ENCODE measurements at places on chromosomes 5 and 9.

GRCh38 chr5:64180661-64181343 lies 15.2 kb downstream of the RNF180 start:
- no peak for DNase-seq

DNA sequence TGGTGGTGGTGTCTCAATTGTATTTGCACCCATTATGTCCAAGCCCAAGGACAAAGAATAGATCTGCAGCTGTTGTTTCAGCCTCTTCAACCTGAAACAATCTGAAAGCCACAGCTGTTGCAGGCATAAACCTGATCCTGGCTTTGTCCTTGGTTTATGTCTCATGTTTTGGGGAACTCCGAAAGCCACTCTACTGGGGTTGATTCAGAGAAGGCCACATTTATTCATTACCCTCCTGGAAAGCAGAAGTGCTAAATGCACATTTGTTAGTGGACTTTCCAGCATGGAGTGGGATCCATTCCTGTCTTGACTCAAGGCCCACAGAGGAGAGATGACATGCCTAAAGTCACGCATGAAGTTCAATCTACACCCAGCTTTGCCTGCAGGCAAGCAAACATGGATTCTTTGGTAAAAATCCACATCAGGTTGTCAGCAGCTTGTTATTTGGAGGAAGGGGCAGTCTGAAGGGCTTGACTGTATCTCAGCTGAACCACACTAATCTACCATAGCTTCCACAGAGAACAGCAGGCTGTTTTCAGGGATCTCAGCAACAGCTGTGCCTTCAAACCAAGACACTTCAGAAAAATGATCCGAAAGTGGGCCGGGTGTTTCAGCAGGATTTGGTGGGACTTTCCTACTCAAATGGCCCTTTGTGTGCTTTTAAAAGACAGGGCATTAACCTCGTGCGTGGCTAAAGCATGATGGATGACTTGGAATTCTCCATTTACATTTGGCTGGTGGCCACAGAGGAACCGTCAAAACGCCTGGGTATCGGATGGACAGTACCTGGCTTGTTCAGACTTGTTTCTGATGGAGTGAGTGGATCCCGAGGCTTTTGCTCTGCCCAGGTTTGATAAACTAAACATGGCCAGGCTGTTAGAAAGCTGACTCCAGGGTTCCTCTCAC lies 36.2 kb upstream of the ADAM19 start:
- DNase-seq: no peak

DNA sequence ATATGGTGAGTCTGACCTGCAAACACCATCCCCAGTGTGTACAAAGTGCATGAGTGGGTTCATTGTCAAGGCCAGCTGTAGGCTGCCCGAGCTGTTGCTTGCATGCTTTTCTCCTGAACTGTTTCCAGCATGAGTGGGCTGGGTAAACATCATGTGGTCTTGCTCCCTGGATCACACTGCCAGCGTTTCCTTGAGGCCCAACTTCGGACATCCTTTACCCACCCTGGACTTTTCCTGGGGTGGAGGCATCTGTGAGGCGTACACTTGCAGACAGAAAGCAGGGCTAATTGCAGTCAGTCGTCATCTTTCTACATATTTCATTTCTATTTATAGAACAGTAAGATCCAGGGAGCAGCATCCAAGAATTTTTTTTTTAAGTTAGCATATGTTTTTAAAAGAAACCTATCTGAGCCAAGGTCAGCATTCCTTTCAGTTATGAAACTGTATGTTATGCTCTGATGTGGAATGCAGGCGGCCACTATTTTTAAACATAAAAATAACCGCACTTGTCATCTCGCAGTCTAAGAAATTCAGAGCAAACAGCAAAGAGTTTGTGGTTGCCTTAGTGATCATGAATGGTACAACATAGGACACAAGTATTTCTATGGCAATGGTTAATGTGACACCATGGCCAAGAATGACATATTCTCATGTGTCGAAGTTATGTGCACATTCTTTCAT lies 106.5 kb upstream of the DMRT1 start:
- DNase-seq: peak; percentile 13

DNA sequence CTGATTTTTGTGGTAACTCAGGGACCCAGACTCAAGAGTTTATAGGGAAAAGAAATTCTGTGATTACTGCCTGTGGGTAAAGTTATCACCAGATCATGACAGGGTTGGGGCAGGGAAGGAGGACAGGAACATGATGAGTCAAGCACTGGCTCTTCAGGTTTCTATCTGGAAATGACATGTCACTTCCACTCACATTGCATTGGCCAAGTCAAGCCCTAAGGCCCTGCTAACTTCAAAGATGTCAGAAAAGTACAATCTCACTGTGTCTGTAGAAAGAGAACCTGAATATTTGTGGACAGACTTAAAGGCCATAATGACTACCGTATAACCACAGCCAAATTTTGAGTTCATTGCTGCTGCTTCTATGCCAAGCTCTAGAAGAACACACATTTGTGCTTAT lies 187.7 kb downstream of the TLE4 start:
- DNase-seq: no peak

DNA sequence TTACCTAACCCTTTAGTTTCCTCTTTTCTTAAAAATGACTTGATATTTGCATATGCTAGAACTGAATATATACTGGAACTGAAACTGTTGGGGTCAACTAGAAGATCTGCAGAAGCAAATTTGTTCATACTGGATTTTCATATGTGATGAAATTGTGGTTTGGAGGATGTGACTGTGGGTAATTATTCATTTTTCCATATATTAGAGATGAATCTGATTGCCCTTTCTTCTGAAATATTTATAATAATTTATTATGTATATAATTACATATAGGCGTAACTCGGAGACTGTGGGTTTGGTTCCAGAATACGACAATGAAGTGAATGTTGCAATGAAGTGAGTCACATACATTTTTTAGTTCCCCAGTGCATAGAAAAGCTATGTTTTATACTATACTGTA lies 149.1 kb downstream of the ATP10B start:
- no peak for DNase-seq

GRCh38 chr5:126519637-126520592 lies 75.1 kb downstream of the ALDH7A1 start:
- no peak for DNase-seq

DNA sequence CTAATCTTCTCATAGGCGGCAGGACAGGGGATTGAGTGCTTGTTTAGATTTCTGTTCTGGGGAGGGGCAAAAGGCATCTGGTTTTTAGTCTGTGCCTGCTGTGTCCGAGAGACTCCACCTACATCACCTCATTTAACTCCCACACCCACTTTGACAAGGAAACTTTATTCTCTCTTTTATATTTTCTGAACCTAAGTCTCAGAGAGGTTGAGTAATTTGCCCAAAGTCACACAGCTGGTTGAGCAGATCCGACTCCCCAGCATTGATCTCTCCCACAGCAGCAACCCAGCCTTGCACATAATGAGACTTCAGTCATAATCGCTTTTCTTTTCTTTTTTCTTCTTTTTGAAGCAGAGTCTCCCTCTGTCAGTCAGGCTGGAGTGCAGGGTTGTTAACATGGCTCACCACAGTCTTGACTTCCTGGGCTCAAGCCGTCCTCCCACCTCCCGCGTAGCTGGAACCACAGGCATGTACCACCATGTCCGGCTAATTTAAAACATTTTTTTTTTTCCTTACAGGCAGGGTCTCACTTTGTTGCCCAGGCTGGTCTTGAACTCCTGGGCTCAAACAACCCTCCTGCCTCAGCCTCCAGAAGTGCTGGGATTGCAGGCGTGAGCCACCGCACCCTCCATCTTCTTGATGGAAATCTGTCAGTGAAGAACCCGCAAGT lies 36.5 kb upstream of the ANKRD33B start:
- no peak for DNase-seq

- no peak for DNase-seq
These were observed 32.3 kb downstream of the EPB41L4A start for GRCh38 chr5:112386766-112387165.

DNA sequence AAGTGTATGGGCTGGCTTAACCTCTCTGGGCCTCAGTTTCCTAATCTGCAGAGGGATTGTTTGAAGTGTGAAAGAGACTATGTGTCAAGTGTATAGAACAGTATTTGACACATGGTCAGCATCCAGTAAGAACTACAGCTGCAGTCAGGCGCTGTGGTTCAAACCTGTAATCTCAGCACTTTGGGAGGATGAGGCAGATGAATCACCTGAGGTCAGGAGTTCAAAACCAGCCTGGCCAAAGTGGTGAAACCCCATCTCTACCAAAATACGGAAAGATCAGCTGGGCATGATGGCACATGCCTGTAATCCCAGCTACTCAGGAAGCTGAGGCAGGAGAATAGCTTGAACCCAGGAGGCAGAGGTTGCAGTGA lies 31.9 kb upstream of the STING1 start:
- DNase-seq: no peak

DNA sequence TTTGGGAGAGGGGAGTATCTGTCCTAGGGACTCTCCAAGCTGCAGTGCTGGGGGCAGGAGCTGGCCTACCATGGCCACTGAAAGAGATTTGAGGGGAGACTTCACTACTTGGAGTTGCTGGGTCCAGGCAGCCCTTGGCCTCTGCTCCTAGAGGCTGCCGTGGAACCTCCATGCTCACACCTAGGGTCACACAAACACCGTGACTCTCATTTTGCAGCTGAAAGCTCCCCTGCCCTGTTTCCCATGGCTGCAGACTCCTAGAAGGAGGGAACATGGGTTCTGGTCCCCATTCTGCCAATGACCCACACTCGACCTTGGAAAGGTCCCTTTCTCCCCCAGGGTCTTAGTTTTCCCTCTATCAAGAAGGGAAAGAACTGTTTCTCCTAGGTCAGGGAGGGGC lies 147.1 kb upstream of the PPP1R26 start:
- no peak for DNase-seq

GRCh38 chr9:81086416-81086815 lies 602.9 kb downstream of the TLE1 start:
- DNase-seq: no peak

DNA sequence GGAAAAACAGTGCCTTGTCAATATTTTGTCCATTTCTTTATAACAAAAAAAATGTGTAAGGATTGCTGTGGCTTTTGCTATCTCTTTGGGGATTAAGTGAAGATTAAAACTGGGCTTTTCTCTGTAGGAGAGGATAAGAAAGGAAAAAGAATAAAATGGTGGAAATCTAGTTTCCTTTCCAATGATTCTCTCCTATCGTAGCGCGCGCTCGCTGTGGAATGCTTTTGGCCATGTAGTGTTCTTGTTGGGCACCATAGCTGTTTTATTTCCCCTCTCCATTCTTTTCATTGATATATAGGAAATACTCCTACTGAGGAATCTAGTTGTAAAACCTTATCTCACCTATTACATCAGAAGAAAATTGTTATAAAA lies 1.5 kb downstream of the STXBP1 start:
- no peak for DNase-seq

- DNase-seq: no peak
These were observed 25.6 kb downstream of the CAMK2A start for GRCh38 chr5:150263801-150264621.

DNA sequence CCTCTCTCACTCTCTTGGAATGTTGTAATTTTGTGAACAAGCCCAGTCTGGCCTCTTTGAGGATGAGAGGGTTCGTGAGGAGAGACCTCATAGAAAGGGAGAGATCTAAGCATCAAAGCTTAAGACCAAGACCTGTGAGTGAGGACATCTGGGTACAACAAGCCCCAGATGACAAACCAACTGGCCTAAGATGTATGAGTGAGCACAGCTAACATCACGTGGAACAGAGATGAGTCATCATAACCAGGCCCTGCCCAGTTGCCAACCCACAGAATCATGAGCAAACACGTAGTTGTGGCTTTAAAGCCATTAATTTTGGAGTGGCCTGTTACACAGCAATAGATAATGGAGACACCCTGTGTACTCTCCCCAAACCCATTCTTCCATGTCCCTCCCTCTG lies 439.1 kb upstream of the KIF2A start:
- no peak for DNase-seq

DNA sequence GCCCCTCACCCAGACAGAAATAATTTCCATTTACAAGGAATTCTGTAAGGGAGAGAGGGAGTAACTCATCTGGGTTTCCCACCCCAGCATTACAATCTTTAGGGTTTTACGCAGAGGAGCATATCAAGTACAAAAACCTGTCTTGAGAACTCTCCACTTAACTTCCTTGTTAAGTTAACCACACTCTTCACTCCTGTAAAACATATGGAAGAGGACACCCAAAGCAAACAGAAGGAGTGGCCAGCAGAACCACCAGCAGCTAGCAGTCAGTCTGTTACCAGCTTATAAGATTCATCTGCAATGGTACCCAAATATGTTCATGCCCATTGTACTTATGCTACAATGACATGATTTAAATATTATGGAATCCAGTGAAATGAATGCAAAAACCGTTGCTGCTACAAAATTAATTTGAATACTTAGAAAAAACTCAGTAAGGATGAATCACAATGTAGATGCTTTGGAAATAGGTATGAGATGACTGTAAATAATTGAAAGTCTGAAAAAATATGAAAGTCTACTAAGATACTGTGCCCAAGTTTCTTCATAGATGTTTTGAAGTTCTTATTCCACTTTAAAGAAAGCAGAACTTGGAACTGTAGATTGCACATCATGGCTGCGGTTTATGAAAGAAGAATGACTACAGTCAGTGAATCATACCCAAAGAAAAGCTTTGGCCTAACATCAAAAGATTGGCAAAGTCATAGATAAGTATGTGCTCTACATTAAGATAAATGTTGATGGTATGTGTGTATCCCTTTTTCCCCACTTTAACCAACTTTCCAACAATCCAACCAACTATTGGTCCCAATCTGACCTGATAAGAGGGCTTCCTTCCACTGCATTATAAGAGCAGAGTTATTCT lies 233.6 kb downstream of the ACTL7B start:
- no peak for DNase-seq

GRCh38 chr5:1111241-1111726 lies 579 bp downstream of the SLC12A7 start:
- no peak for DNase-seq

- no peak for DNase-seq
These were observed 10.5 kb downstream of the ECSCR start for GRCh38 chr5:139451878-139452660.

GRCh38 chr5:125316915-125317535 lies 570.6 kb upstream of the ZNF608 start:
- DNase-seq: no peak

- no peak for DNase-seq
These were observed 100.9 kb upstream of the IL6ST start for GRCh38 chr5:56095579-56096102.

DNA sequence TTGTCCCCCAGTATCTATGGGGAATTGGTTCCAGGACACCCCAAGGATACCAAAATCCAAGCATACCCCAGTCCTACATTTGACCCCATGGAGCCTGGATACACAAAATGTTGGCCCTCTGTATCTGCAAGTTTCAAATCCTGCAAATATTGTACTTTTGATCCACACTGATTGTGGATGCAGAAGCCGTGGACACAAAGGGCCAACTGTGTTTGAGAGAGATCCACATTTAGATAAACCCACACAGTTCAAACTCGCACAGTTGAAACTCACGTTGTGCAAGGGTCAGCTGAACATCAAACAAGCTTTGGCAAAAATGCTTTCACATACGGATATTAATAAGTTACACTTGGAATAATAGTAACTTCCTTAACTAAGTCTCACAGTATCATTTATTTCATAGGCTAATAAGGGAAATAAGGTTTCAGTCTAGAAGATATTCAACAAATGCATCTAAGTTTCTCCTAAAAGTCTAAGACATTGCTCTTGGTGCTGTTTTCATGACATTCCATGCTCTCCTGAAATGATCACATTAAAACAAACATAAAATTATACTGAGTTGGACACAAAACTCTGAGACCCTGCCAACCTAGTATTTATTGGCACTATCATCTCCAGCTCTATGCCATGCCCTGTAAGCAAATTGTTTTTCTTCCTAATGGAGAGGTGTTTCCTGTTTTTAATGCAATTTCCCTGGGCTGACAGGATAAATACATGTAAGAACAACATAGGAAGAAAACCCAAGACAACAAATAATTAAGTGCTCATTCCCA lies 32.3 kb downstream of the ACTL7A start:
- no peak for DNase-seq
